ENCODE measurements at places on chromosomes 2 and 18.

GRCh38 chr2:42999856-43000241, 207.5 kb upstream of the HAAO start:
- DNase-seq: no peak

- DNase-seq: no peak
These were observed 29.3 kb upstream of the CEP68 start for GRCh38 chr2:65026704-65027464.

- no peak for DNase-seq
These were observed 353.1 kb downstream of the IRS1 start for GRCh38 chr2:226446406-226447001.

DNA sequence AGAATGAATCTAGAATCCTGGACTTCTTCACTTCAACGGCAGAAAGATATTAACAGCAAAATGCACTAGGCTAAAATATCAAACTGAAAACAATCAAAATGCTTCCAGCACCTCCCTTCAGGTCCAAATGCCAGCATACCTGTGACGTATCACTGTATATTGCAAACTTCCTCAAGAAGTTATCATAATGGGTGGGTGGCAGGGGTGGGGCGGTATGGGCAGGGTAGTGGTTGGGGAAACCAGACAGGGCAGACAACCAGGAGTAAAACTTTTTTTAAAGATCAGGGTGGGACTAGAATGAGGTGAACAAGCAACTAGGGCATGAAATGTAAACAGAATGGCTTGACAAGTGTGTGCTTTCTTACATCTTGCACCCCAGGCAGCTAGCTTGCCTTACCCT, 140.9 kb downstream of the SATB2 start:
- DNase-seq: no peak

DNA sequence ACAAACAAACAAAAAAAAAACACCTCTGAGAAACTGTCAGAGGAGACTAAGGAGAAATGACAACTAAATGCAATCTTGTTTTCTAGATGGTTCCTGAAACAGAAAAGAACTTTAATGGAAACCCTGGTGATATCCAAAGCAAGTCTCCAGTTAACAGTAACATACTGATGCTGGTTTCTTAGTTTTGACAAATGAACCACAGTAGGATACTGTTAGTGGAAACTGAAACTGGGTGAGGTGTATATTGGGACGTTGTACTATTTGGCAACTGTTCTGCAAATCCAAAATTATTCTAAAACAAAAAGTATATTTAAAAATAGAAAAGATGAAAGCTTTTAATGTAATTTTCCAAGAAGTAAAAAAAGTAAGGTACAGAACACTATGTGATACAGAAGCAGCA, 11.4 kb downstream of the SESTD1 start:
- DNase-seq: no peak

- DNase-seq: no peak
These were observed 130.2 kb downstream of the TMEM163 start for GRCh38 chr2:134588556-134588955.

- DNase-seq: no peak
These were observed 159.0 kb upstream of the SETBP1 start for GRCh38 chr18:44521668-44522022.

GRCh38 chr2:220332886-220333285, 705.5 kb downstream of the SLC4A3 start:
- no peak for DNase-seq
